ENCODE measurements at places on chromosomes 7 and 10.

GRCh38 chr7:143318661-143319060 is 2.8 kb downstream of the CLCN1 start:
- DNase-seq, result no peak

- no peak for DNase-seq
Measured at GRCh38 chr10:29840516-29841276, 205.9 kb upstream of the SVIL start.

DNA sequence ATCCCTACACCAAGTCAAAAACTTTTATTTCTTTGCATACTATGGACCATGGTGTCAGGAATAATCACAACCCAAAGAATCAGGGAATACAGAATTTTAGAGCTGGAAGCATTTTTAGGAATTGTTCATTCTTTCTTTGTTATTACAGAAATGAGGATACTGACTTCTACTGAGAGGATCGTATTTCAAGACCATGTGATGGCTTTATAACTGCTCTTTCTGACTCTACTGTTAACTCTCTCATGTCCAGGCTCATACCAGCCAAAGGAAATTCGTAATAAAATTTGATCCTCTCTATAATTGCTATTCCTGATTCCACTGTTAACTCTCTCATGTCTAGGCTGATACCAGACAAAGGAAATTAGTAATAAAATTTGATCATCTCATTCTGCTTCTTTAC is 1050.9 kb upstream of the C7orf33 start:
- no peak for DNase-seq

GRCh38 chr10:105121743-105122142 is 480.7 kb downstream of the SORCS3 start:
- DNase-seq, result no peak

DNA sequence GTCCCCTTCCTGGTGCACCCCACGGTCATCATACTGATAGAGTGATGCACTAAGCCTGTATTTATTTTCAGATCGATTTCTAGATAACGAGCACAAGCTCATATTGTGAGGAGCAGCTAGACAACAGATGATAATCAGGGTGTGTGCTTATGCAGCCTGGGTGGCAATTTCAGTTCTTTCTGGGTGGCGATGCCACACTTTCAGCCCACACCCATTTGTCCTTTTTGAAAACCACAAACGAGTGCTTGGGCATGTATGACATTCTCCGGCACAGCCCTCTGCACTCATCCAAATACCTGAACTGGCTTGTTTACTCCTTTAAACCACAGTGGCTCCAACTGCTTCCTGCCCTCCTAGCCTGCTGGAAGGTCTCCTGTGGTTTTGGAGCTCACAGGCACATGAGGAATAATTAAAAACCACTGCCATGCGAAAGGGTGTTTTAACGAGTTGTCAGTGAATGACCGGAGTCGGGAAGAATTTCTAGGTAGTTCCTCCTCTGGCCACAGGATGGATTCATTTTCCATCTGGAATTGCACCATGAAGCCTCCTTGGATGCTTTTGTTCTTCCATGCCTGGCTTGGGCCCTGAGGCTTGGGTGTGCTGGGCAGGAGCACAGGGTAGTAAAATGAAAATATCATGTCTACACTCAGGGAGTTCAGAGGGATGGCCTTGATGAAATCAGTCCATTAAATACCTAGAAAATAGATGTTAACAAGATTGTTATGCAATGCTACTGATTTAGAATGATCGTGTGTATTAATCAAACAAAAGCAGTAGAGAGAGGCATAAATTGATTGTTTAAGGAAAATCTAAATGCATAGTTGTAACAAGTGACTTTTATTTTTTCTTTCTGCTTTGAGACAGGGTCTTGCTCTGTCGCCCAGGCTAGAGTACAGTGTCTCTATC is 52.4 kb upstream of the ITGB1 start:
- no peak for DNase-seq

DNA sequence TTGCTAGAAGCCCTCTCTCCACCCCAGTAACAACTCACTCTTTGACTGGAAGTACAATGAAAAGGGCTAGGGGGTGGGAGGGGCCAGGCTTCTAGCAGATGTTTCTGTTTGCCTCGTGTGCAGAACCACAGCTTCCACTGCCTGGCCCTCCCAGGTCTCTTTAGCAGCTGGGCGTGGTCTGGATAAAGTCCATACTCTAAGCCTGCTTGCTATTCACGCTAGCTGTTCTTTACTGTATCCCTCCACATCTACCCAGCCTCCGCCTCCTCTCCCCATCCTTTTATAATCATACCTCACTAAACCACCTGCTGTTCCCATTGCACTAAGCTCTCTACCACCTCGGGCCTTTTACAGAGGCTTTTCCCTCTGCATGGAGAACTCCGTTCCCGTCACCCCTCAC is 288.8 kb downstream of the CAMK1D start:
- DNase-seq, result no peak

- no peak for DNase-seq
Measured at GRCh38 chr7:37201003-37201875, 247.4 kb downstream of the ELMO1 start.

GRCh38 chr10:27328946-27329345 is 88.3 kb upstream of the ACBD5 start:
- DNase-seq, result no peak

Measured in stimulated activated CD4-positive, alpha-beta T cell treated with anti-CD3 and anti-CD28 coated beads, TNF-alpha, amount 100 ng/mL, for 1 hour (primary cell).